ENCODE measurements at places on chromosomes 12 and 14.

DNA sequence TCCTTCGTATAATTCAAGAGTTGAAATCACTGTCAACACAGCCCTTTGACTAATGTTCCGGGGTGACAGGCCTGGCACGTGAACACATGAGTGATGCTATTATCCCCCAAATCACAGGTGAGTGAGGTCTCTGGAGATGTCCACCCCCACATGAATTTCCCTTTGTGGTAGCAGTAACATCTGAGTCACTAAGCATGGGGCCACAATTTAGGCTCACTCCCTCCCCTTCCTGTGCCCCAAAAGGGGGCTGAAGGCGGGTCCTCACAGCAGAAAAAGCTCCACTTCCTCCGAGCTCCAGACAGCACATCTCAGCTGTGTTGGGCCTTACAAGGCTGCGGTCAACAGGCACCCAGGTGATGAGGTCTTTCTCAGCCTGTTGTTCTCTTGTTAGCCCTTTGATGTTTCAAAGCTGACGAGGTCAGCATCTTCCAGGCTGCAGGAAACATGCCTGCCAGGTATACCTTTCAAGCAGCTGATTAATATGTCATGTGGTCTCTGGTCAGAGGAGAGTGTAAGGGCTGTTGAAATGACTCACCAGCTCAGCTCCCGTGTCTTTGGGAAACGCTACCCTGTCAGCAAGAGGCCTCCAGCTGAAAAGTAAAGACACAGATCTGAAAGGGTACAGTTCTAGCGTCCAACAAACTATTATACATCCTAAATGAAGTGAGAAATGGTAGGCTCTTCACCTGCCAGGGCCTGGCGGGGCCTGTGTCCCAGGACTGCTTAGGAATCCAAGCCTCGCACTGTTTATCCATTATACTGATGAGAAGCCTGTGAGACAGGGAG is 107.3 kb downstream of the ZFP36L1 start:
- no peak for DNase-seq

- no peak for DNase-seq
Observed at GRCh38 chr14:32010604-32011125, 66.4 kb upstream of the ARHGAP5 start.

GRCh38 chr12:118494776-118495175 is 118.4 kb downstream of the SUDS3 start:
- DNase-seq = no peak

- DNase-seq = no peak
Observed at GRCh38 chr12:71524626-71525025, 85.0 kb downstream of the LGR5 start.

DNA sequence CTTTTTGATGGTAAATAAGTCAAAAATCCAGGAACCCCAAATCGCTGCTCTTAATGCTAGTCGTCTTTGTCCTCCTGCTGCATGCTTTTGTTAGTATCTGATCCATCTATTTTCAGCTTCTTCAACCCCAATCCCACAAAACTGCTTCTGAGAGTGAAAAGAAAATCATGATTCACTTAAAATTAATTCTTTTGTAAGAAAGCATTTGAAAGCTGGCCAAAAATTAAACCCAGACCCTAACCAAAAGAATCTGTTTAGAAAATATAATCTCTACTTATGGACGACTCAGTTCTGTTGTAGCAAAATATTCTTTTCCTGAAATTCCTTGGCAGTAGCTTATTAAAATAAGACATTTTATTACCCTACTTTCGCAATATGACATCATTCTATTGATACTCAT is 443.6 kb upstream of the SYT1 start:
- no peak for DNase-seq

DNA sequence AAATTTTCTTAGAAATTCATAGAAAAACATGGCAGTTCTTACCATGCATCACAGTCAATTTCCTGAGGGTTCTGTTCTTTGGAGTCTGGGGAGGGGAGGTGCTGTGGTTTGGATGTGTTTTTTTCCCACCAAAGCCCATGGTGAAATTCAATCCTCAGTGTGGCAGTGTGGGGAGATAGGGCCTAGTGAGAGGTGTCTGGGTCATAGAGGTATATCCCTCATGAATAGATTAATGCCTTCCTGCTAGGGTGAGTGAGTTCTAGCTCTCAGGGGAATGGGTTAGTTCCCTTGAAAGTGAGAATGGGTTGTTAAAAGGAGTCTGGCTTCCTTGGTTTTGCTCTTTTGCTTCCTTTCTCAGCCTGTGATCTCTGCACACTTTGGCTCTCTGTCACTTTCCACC is 277.8 kb downstream of the APAF1 start:
- no peak for DNase-seq

GRCh38 chr14:56854325-56854724 is 44.0 kb upstream of the OTX2 start:
- DNase-seq = no peak

DNA sequence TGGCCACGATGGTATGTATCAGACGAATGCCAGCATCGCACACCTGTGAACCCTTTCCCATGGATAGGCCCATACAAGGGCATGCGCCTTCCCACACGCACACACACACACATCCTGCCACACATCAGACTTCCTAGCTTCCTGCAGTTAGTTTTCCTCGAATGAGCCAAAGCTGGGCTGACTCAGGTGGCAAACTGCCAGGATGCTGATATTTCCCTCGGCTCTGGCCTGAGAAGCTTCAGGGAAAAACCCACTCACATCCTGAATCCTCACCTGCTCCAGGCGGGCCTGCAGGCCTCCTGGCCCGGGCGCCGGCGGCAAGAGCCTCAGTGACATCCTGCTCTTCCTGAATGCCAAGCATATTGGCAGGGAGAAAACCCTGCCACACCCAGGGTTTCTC is 22.4 kb downstream of the CALM1 start:
- peak; percentile 85 for DNase-seq

DNA sequence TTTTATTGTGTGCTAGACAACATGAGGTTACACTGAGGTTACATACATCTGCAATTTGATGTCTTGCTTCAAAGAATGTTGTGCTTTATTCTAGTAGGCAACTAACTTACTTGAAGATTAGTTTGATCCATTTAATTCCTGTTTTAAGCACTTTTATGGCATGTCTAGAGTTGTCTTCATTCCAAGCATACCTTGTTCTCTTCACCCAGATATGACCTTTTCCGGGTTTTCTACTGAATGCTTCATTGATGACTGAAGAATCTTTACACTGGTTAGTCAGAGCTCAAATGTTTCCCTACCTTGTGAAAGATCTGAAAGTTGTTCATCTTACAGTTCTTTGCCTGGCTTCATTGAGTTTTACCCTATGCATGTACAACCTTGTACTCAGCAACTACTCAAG is 274.0 kb upstream of the KITLG start:
- DNase-seq = peak; percentile 72

DNA sequence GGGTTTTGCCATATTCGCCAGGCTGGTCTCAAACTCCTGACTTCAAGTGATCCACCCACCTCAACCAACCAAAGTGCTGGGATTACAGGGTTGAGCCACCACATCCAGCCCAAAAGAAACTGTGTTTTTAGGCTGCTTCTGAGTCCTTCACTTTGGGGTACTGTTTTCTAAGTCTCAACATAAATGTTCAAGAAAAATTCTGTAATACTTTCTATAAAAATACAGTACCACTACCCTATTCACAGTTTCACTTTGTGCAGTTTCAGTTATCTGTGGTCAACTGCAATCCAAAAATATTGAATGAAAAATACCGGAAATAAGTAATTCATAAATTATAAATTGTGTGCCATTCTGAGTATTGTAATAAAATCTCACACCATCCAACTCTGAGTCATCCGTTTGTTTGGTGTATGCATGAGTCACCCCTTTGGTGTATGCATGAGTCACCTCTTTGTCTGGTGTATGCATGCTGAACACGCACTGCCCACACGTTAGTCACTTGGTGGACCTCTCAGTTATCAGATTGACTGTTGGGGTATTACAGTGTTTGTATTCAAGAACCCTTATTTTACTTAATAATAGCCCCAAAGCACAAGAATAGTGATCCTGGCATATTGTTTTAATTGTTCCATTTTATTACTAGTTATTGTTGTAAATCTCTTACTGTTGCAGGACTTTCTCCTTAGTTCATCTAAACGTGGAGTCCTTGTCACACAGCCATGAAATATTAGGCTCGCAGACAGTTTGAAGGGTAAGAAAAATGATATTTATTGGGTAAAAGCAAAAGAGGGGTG is 190.2 kb downstream of the FSCB start:
- no peak for DNase-seq

- no peak for DNase-seq
Observed at GRCh38 chr14:77116172-77116817, 18.2 kb downstream of the CIPC start.

DNA sequence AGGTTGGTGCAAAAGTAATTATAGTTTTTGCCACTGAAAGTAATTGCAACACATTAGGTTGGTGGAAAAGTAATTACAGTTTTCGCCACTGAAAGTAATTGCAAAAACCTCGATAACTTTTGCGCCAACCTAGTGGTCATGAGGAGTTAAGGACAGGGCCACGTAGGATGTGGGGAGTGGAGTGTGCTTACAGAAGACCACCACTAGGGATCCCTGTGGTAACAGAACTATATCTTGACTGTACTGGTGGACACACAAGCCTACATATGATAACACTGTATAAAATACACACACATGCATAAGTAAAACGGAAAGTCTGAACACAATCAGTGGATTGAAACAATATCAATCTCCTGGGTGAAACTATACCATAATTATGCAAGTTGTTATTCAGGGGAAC is 187.4 kb upstream of the ABCD2 start:
- DNase-seq = no peak

- no peak for DNase-seq
Observed at GRCh38 chr14:23023795-23024152, 10.9 kb downstream of the PSMB5 start.

DNA sequence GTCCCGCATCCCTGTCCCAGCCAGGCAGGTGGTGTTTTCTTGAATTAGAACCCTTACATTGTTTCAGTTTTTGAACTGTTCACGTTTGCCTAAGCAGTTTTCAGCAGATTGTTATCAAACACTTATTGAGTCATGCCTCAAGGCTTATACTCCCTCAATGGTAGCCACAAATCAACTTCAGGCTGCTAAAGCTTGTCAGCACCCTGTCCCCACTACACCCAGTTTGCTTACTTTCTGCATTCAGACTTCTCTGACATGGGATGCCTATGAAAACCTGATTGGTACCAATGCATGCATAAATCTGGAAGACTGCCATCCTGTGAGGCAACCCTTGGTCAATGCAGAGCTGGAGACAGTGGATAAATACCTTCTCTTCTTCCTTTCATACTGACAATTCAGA is 225.4 kb downstream of the BTG1 start:
- DNase-seq = peak; percentile 12

GRCh38 chr12:52391618-52392002 is 6.2 kb upstream of the KRT84 start:
- DNase-seq = no peak

GRCh38 chr12:100221523-100221922 is 20.9 kb downstream of the ACTR6 start:
- no peak for DNase-seq

DNA sequence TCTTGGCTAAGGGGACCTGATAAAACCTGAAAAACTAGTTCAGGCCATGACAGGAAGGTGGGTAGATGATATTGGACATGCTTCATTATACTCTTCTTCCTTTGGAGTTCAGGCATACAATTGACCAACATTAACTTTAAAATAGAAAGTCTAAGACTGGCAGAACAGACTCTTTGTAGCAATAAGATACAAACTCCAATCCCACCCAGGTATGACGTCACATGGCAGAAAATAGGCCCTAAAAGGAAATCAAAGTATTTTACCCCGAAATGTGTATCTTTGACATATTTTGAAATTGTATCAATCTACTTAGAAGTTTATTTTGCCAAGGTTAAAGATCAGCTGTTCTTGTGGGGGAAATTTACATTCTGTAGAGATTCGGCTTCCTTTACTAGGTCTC is 198.1 kb upstream of the LRIG3 start:
- DNase-seq = no peak

- DNase-seq = no peak
Observed at GRCh38 chr14:33794791-33795305, 156.0 kb downstream of the EGLN3 start.

DNA sequence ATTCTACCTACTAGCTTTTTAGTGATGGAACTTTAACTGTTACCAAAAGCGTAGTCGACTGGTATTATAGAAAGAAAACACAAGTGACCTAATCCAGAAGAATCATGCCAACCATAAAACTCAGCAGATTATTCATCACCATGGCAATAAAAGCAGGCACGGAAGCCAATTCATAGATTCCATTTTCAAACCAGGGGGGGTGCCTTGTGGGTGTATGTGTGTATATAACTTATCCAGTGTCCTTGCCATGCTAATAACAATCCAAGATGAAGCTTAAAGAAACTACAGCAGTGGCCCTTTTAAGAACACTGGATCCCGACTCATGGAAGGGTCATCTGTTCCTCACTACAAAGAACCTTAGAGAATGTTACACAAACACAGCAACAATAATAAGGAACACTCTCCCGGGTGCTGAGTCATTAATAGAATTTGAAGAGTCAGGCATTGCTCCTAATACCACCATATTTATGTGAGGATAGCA is 61.0 kb downstream of the EPS8 start:
- DNase-seq = peak; percentile 75

- DNase-seq = no peak
Observed at GRCh38 chr14:87630846-87631245, 362.1 kb downstream of the GALC start.

- DNase-seq = no peak
Observed at GRCh38 chr12:72036393-72036792, 97.7 kb downstream of the TPH2 start.

GRCh38 chr14:90839889-90840266 is 23.6 kb upstream of the TTC7B start:
- DNase-seq = no peak

GRCh38 chr14:90587918-90588317 is 191.1 kb downstream of the CALM1 start:
- DNase-seq = no peak

DNA sequence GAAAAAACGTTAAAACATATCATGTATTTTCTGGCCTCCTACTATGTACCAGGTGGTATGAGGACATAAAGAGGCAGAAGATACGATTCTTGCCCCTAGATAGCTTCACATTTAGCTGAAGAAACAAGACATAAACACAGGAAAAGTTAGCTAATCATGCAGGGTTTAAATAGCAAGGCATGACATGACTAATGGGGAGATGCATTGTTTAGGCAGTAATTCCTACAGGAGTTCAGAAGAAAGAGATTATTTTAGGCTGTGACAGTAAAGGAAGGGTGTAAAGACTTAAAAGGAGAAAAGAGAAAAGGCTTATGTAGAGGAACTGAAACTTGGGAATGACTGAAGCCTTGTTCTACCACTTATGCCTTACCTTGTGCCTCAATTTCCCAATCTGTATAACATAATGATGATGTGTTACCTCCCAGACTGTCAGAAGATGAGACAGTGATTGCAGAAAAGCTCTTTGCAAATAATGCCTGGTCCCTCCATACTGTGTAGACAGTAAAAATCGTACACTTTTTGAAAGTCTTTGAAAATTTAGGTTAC is 44.4 kb downstream of the PRKCH start:
- no peak for DNase-seq

DNA sequence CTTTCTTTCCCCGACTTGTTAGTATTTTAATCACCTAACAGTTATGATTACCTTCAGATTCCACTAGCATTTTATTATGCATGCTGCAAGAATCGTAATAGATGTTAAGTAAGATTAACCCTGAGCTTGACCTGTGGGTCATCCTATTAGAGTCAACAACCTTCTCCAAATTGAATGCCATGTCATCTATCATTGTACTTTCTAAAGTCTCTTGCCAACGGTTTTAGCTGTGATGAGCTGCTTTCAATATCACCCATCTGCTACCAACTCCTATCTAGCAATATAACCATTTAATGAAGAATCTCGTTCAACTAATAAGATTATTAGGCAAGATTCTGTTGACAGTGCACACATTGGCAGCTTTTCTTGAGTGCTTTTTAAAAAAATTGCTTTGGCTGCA is 33.7 kb downstream of the DACT1 start:
- DNase-seq = no peak
